ENCODE measurements at places on chromosomes 4 and X. TPM values are rescaled to one million over a fixed set of nuclear protein-coding genes. Genes with fewer than 3 reads are reported as not detected.

- H3K4me1 ChIP-seq: no peaks in the 10 kb centered on the region
- H3K4me3 ChIP-seq: no peak overlapping the region
- no peak overlapping the region for H3K27ac ChIP-seq
These were observed 35.2 kb downstream of the SLC10A7 start for GRCh38 chr4:146486565-146486964.

The FHIP1A gene
- 19.8 TPM for total RNA-seq

- peaks cover 54% of the 10 kb centered on the region for H3K27me3 ChIP-seq
- peaks cover 12% of the 10 kb centered on the region for H3K4me1 ChIP-seq
- H3K36me3 ChIP-seq: peaks cover 6% of the 10 kb centered on the region
- H3K4me3 ChIP-seq: peak overlapping the region; percentile 12
- peak; percentile 71 for DNase-seq
These were observed 230.9 kb upstream of the GPC4 start for GRCh38 chrX:133645977-133646718.

- no peak overlapping the region for H3K4me3 ChIP-seq
- no peaks in the 10 kb centered on the region for H3K4me1 ChIP-seq
- no peak overlapping the region for H3K27ac ChIP-seq
- no peaks in the 10 kb centered on the region for H3K36me3 ChIP-seq
- H3K27me3 ChIP-seq: no peaks in the 10 kb centered on the region
These were observed 328.5 kb upstream of the FGF16 start for GRCh38 chrX:77118686-77119085.

DNA sequence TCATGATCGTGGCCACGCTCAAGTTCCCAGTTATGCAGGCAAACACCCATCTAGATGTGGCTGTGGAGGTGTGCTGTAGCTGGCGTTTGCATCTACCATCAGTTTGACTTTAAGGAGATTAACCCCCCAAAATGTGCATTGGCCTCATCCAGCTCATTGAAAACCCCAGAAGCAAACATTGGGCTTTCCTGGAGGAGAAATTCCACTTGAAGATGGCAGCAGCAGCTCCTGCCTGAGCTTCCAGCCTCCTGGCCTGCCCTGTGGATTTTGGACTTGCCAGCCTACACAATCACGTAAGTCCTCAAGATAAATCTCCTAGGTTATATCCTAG lies 30.2 kb upstream of the SLC25A6 start:
- no peak for DNase-seq
- H3K27me3 ChIP-seq: no peaks in the 10 kb centered on the region
- no peaks in the 10 kb centered on the region for H3K4me1 ChIP-seq
- peaks cover 34% of the 10 kb centered on the region for H3K36me3 ChIP-seq
- H3K4me3 ChIP-seq: no peak overlapping the region
- H3K27ac ChIP-seq: no peak overlapping the region

DNA sequence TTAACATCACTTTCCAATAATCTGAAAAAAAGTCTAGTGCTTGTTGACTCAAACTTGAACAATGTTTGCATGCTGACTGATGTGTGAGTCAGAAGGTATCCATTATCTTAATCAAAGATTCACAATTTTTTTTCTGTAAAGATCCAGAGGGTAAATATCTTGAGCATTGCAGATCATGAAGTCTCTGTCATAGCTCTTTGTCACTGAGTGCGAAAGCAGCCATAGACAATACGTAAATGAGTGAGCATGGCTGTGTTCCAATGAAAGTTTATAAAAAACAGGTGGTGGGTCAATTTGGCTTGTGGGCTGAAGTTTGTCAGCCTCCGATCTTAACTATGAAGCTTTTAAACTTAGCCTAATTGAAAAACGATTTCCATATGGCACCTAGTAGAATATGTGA lies 37.7 kb downstream of the NHS start:
- no peaks in the 10 kb centered on the region for H3K36me3 ChIP-seq
- H3K27ac ChIP-seq: no peak overlapping the region
- peak; percentile 45 for DNase-seq
- peaks cover 32% of the 10 kb centered on the region for H3K4me1 ChIP-seq
- peak overlapping the region; percentile 39 for H3K4me3 ChIP-seq
- H3K27me3 ChIP-seq: peaks cover 24% of the 10 kb centered on the region

The ATP5ME gene
- total RNA-seq: 355 TPM

The GC gene
- total RNA-seq: not detected

- peak; percentile 18 for DNase-seq
- no peak overlapping the region for H3K27ac ChIP-seq
- peaks cover 12% of the 10 kb centered on the region for H3K36me3 ChIP-seq
- H3K27me3 ChIP-seq: peaks cover 24% of the 10 kb centered on the region
These were observed 2.5 kb downstream of the SPIN2A start for GRCh38 chrX:57134702-57135101.

DNA sequence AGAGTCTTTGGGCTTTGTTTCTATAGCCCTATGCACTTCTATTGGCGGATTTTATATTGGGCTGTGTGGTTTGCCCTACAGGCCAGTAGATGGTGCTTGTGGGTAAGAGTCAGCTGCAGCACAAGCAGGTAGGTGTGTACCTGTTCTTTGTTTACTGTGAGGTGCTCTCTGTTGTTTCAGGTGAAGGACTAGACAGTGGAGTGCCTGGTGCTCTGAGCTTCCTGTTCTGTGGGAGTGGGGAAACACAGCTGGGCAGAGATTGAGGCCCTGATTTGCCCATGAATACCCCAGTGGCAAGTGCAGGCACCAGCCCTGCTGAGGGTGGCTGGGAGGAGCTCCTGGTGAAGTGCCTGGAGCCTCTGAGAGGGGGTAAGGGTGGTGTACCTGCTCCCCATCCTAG lies 26.3 kb upstream of the UCP1 start:
- no peak overlapping the region for H3K4me3 ChIP-seq
- peak; percentile 61 for DNase-seq
- no peak overlapping the region for H3K27ac ChIP-seq
- peaks cover 32% of the 10 kb centered on the region for H3K27me3 ChIP-seq

- H3K27me3 ChIP-seq: no peaks in the 10 kb centered on the region
- H3K4me3 ChIP-seq: no peak overlapping the region
- no peaks in the 10 kb centered on the region for H3K4me1 ChIP-seq
- H3K27ac ChIP-seq: no peak overlapping the region
- DNase-seq: no peak
- H3K36me3 ChIP-seq: no peaks in the 10 kb centered on the region
These were observed 61.3 kb upstream of the GIMD1 start for GRCh38 chr4:106429885-106430284.

DNA sequence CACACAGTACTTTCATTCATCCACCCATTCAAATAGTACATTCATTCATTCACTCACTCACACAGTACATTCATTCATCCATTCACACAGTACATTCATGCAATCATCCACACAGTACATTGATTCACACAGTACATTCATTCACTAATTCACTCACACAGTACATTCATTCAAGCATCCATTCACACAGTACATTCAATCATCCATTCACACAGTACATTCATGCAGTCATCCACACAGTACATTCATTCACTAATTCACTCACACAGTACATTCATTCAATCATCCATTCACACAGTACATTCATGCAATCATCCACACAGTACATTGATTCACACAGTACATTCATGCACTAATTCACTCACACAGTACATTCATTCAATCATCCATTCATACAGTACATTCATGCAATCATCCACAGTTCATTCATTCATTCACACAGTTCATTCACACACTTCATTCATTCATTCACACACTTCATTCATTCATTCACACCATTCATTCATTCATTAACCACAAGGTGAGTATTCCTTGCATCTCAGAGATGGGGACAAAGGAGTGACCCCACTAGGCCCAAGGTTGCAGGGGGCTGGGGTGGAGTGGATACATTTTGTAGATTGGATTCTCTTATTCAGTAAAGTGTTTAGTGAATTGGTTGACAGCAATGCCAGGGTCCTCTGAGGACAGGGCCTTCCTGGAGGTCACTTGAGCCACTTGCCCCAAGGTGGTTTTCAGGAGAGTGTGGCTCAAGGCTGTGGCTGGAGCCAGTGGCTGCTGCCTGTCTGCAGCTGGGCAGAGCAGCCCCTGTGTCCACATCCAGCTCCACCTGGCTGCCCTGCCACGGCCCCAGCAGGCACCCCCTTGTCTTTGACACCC lies 4.3 kb upstream of the SPON2 start:
- peak overlapping the region; percentile 41 for H3K4me3 ChIP-seq
- peak overlapping the region; percentile 95 for H3K27ac ChIP-seq

DNA sequence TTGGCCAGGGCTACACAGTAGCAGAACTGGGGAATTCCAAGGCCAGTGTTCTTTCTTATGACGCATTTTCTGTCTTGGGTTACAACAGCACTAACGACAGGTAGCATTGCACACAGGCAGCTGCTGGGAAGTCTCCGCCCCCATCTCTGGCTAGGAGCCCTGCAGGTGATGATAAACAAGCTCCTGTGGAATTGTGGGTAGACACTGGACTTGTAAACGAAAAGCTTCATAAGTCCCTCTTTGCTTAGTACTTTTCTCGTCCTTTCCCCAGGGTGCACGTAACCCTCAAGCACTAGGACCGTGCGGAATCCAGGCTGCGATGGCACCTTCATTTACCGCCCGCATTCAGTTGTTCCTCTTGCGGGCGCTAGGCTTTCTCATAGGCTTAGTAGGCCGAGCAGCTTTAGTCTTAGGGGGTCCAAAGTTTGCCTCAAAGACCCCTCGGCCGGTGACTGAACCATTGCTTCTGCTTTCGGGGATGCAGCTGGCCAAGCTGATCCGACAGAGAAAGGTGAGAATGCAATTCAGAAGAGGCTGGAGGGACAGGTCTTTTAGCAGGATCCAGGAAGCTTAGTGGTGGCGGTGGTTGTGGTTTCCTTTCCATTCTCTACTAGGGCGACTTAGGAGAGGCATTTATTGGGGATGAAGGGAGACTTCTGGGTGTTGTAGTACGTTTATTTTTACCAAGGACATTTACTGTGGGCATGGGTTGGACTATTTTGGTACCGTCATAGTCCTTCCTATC lies at the start of gene FAAH2:
Gene FAAH2 (plus strand): TSS at position 200 of the 745 bp plus-strand sequence. CDS start 120 bp downstream, at position 320.
- H3K4me1 ChIP-seq: peaks cover 16% of the 10 kb centered on the region
- peak; percentile 89 for DNase-seq
- H3K27me3 ChIP-seq: peaks cover 47% of the 10 kb centered on the region
- H3K27ac ChIP-seq: peak within 1 kb of the TSS; percentile 89
- peak within 1 kb of the TSS; percentile 89 for H3K4me3 ChIP-seq

GRCh38 chrX:150454508-150455214 lies 91.5 kb downstream of the MAMLD1 start:
- no peak overlapping the region for H3K27ac ChIP-seq
- peaks cover 6% of the 10 kb centered on the region for H3K36me3 ChIP-seq
- peaks cover 12% of the 10 kb centered on the region for H3K27me3 ChIP-seq
- DNase-seq: no peak
- H3K4me3 ChIP-seq: no peak overlapping the region

The PRDM8 gene
- 4.9 TPM for total RNA-seq

DNA sequence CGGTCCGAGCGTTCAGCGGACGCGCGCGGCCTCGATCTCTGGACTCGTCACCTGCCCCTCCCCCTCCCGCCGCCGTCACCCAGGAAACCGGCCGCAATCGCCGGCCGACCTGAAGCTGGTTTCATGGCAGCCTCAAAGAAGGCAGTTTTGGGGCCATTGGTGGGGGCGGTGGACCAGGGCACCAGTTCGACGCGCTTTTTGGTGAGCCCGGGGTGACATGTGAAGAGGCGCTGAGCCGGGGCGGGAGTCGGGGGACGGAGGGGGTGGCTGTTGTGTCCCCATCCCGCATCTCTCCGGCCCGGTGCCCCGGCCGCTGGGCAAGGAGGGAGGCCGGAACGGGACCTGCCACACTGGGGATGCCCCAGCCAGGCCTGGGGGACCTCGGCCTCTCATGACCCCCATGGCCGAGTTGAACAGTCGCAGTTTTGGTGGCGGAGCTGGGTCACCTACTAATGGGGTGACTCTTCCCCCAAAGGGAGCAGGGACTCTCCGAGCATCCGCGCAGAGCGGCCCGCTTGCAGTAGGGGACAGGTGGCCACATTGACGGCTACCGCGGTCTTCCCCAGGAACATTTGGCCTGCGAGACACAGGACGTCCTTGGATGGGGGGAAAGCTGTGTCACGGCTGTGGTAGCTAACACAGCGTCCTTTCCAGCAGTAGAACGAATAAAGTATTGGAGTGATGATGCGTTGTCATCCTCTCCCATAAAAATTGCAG lies at the start of gene GK:
Gene GK (plus strand): TSS at position 9 of the 717 bp plus-strand sequence. CDS start 115 bp downstream, at position 124.
- no peaks in the 10 kb centered on the region for H3K36me3 ChIP-seq
- H3K4me1 ChIP-seq: peaks cover 12% of the 10 kb centered on the region
- no peaks in the 10 kb centered on the region for H3K27me3 ChIP-seq
- peak within 1 kb of the TSS; percentile 59 for H3K27ac ChIP-seq
- peak; percentile 14 for DNase-seq
- peak within 1 kb of the TSS; percentile 55 for H3K4me3 ChIP-seq

DNA sequence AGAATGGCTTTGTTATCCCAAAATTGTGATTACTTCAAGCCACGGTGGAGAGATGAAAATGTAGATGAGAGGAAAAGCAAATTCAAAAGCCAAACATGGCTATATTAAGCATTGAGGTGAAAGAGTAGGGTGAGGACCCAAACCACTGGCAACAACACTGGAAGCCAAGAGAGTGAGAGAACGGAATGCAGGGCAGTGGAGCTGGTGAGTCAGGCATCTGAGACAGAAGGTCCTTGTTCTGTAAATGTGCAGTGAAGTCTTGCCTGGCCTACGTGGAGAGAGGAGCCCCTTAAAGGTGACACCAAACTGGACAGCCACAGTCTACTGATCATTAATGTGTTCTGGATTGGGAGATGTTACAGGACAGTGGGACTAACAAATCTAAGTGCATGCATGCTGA lies 22.8 kb upstream of the SEC24B start:
- DNase-seq: no peak
- H3K27me3 ChIP-seq: no peaks in the 10 kb centered on the region
- H3K4me3 ChIP-seq: no peak overlapping the region

DNA sequence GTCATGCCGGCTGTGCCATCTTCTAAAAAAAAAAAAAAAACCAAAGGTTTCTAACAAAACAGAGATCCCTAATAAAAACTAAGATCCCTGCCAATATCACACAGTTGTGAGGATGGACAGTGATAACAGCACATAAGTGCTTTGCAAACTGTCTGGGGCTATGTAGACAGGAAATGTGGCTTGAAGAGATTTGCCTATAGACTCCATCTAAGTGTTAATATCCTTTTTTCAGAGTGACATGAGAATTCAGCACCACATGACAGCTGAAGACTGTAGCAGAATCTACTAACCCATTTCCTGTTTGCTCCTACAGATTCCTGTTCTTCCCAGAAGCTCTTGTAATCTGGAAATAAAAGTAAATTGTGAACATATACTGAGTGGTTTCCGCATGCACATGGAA lies 215.4 kb downstream of the KDR start:
- no peak overlapping the region for H3K27ac ChIP-seq
- H3K36me3 ChIP-seq: no peaks in the 10 kb centered on the region
- no peaks in the 10 kb centered on the region for H3K27me3 ChIP-seq

The FAM47B gene
- not detected for total RNA-seq

DNA sequence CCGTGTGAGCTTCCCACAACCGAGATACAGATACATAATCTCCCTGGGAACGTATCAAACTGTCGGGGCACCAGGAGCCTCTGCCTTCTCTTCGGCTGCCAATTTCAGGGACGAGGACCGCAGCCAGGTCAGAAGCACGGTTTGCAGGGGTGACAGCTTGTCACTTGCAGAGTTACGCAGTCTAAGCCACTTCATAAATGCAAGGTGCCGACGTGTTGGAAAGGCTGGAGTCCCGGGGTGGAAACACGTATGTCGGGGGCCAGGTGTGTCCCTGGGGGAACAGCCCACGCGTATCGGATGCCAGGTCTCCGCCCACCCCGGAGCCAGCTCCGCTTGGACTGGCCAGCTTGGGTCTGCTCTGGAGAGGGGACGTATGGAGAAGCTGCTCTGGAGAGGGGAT lies 76.3 kb upstream of the SHOX start:
- no peak for DNase-seq
- H3K4me3 ChIP-seq: no peak overlapping the region
- H3K27me3 ChIP-seq: no peaks in the 10 kb centered on the region

The PDGFRA gene
- total RNA-seq: not detected

GRCh38 chr4:141439223-141439622 lies 197.2 kb upstream of the IL15 start:
- no peaks in the 10 kb centered on the region for H3K4me1 ChIP-seq
- H3K4me3 ChIP-seq: no peak overlapping the region
- no peaks in the 10 kb centered on the region for H3K27me3 ChIP-seq
- no peak for DNase-seq
- H3K27ac ChIP-seq: no peak overlapping the region

The GAGE12J gene
- not detected for total RNA-seq

Measured in MCF 10A (cell line).